ENCODE measurements at places on chromosomes 13 and 19.

DNA sequence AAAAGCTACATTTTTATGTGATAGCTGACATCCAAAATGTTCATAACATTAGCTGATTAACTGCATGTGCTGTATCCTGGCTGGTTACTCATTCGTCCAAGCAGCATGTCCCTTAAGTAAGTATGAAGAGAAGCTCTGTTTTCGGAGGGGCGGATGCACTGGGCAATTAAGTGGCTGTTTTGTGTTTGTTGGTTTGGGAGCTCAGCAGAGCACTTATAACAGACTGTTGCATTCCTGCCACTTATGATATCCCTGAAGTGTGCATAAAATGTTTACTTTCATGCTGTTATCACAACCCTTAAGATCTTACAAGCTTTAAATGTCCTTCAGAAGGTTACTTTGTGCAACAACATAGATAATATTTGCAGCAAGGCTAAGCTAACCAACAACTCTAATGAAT lies 264.1 kb downstream of the NALCN start:
- no peak for DNase-seq

DNA sequence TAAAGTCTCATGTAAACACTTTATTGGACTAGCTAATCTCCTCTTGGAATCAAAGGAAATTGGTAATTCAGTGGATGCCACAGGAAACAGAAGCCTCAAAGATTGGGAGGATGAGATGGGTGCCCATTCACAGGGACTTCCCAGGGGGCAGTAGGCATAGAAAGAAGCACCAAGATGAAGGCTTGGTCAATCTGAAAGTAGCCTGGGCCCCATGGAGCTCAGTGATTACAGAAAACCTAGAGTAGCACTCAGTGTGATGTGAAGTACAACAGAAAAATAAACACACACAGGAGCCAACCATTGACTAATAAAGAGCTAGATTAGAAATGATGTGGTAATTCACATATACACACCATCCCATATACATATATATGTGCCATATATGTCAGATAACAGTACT lies 560.6 kb downstream of the TBC1D4 start:
- DNase-seq = no peak

GRCh38 chr13:76600081-76600480 lies 286.1 kb downstream of the KCTD12 start:
- DNase-seq = no peak

DNA sequence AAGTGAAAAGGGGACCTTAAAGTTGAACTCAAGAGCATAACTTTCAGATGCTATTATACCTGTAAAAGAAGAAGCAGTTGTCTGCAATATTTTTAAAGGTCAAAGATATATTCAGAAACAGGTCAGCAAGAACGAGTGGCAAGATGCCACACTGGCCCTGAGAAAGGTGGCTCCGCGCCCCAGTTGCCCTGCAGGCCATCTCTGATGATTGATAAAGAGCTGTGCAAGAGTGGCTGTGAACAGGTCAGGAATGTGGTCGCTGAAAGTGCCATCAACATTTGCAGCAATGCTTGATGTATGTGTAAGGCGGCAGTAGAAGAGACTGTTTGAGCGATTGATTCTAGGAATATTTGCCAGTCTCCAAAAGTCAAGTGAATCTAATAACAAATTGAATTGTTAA lies 664.2 kb upstream of the SLC10A2 start:
- DNase-seq = no peak

- no peak for DNase-seq
Measured at GRCh38 chr13:101916108-101916774, 463.8 kb downstream of the ITGBL1 start.

- no peak for DNase-seq
Measured at GRCh38 chr19:6705931-6706632, 14.4 kb downstream of the C3 start.

GRCh38 chr19:7213628-7214323 lies 80.4 kb downstream of the INSR start:
- no peak for DNase-seq

DNA sequence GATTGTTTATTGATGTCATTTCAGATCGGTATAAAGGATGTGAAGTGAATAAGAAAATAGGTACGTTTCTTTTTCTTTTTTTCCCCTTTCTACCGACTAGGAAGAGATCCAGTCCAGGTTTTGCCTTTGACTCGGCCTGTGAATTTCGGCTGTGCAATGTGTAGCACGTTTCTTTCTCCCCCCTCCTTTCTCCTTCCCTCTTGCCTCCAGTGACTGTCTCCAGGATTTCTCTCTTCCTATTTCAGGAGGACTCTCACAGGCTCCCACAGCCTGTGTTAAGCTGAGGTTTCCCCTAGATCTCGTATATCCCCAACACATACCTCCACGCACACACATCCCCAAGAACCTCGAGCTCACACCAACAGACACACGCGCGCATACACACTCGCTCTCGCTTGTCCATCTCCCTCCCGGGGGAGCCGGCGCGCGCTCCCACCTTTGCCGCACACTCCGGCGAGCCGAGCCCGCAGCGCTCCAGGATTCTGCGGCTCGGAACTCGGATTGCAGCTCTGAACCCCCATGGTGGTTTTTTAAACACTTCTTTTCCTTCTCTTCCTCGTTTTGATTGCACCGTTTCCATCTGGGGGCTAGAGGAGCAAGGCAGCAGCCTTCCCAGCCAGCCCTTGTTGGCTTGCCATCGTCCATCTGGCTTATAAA lies at the start of gene GPC6:
Gene GPC6, plus strand, starts transcription at position 185 of the 657 bp plus-strand sequence.
- peak; percentile 82 for DNase-seq

DNA sequence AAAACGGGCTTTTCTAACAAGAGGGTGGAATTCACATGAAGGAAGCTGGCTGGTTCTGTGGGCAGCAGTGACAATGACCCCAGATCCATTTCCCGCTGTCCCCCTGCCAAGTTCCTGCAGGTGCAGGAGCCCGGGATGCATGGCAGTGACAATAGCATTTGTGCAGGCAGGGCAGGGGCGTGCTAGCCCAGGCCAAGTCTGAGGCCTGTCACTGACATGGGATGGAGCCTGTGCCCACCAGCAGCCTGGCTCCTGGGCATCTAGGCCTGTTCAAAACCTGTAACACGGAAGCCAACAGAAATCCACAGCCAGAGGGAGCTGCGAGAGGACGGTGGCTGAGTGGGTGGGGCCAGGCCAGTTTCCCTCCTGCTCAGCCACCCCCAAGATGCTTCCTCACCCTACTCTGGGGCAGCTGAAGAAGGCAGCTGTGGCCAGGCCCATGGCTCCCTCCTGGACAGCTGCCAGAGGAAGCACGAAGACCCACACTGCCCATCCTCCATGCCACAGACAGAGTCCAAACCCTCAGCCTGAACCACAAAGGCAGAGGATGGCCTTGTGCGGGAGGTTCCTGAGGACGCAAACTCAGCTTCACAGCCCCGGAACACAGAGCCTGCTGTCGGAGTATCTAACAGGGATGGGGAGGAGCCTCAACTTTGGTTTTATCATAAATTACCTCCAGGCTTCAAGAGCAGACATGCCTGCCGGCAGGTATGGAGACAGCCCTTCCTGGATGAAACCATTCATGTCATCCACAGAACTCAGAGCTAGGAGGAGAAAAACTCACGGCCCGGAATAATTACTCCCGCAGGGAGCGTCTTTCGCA lies 74.0 kb downstream of the CEBPG start:
- DNase-seq = no peak

GRCh38 chr19:22832031-22832762 lies at the start of gene ZNF723:
Gene ZNF723, plus strand, starts transcription at chr19:22832291. Its CDS starts 89 bp downstream, at chr19:22832380.
- no peak for DNase-seq

DNA sequence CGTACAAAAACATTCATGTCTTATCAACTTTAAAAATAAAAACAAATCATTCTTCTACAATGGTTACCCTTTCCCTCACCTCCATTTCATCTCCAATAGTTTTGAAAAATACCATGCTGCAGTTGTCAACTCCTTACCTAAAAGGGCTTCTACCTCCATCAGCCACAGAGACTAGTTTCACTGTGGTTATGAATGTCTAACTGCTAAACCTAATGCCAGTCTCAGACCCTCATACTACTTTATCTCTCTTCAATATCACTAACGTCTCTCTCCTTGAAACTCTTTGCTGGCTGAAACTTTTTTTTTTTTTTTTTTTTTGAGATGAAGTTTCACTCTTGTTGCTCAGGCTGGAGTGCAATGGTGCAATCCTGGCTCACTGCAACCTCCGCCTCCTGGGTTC lies 27.1 kb downstream of the LNX2 start:
- DNase-seq = no peak

- DNase-seq = no peak
Measured at GRCh38 chr13:99431927-99432608, 69.2 kb upstream of the TM9SF2 start.

DNA sequence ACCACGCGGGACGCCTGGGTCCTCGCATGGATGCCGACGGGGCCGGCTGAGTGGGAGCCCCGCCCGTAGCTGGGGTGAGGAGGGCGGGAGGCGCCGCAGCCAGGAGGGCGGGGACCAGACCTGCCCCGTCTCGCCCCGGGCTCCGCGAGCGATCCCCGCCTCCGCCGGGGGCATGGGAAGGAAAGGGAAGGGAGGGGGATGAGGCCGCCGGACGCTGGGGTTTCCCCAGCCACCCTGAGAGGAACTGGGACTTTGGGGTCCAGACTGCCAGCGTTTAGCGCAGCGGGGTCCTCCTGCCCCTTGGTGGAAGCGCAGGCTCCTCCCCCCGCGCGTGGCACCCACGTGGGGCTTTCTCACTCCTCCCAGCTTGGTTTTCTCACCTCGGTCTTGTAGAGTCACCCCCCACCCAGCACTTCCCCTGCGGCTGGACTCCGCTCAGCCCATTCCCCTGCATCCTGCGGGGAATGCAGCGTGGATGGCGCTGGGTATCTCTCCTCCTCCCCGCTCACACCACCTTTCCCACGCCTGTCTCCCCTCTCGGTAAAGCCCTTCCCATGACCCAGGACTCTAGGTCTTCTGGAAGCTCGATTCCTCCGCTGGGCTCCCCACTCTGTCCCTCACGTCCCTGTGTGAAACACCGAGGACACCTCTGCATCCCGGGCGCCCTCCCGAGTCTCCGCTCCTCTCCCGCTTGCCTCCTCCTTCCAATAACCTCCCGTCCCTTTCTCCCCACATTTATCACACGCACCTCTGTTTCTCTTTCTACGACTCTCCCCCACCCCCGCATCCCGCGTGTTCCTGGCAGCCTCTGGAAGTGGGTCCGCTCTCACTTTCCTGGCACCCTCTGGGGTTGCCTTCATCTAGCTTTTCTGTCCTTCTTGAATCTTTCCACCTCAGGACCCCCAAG lies 2.1 kb downstream of the TGFB1 start:
- DNase-seq = no peak

DNA sequence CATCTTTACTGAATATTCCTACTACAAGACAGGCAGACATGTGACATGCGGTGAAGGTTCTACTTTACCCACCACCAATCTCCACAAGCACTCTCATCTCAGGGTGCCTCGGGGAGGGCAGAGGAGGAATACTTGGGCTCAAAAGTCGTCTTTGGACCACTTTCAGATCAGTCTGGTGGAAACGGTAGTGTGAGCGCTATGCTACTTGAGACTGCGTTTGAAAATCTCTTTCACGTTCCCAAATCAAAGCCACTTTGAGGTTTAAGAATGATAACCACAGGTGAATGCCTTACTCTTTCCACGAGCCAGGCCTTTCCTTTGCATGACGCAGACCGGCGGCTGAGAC lies 1.5 kb upstream of the SOX1 start:
- no peak for DNase-seq

- no peak for DNase-seq
Measured at GRCh38 chr13:100536643-100537180, 51.9 kb downstream of the GGACT start.

- DNase-seq = no peak
Measured at GRCh38 chr13:103288114-103288513, 221.9 kb upstream of the SLC10A2 start.

DNA sequence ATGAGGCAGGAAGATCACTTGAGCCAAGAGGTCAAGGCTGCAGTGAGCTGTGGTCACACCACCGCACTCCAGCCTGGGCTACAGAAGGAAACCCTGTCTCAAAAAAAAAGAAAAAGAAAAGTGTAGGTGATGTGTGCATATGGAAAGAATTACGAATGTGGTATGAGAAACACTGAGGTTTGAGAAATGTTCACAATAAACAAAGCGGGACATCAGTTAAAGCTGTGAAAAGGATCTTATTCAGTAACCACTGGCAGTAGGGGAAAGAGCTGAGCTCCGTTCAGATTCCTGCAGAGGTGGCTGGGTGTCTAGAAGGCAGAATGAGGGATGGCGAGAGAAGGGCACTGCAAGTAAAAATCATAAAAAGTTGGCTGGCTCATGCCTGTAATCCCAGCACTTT lies 4.1 kb upstream of the IGSF23 start:
- no peak for DNase-seq

DNA sequence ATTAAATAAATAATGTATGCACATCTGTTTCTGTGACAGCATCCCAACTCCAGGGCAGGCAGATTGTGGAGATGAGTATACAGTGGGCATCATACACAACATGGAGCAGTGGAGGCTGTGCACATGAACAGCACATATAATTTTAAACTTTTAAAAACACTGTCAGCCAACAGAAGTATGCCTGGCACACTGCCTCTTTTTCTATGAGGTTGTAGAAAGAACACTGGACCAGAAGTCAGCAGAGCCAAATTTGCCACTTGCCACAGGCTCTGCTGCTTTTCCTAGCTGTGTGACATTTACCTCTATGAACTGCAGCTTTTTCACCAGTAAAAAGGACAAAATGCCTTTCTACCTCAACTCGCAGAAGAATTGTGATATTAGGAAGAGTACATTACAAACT lies 118.7 kb downstream of the FRY start:
- no peak for DNase-seq

GRCh38 chr13:44739539-44739938 lies 163.4 kb upstream of the TSC22D1 start:
- no peak for DNase-seq

GRCh38 chr19:19746286-19747213 lies 13.6 kb upstream of the ZNF14 start:
- DNase-seq = no peak

DNA sequence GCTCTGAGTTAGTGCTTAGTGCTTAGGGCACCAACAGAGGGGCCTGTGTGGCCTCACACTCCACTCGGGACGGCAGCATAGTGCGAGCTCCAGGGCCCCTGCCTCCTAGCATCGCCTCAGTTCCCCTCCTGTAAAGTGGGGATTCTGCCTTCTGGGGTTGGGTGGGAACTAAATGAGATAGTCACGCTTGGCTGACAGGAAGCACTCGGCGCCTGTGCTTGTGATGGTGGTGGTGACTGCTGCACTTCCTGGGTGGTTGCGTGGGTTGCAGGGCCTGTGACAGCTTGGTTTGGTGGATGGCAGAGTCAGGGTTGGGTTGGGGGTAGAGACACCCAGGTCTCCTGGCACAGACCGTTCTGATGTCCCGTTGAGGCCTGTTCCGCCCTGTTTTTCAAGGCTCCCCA lies 7.7 kb downstream of the PLEKHF1 start:
- DNase-seq = peak; percentile 34

- no peak for DNase-seq
Measured at GRCh38 chr13:31214435-31214834, 14.7 kb downstream of the B3GLCT start.

- DNase-seq = no peak
Measured at GRCh38 chr13:112669881-112670499, 19.8 kb upstream of the ATP11A start.

DNA sequence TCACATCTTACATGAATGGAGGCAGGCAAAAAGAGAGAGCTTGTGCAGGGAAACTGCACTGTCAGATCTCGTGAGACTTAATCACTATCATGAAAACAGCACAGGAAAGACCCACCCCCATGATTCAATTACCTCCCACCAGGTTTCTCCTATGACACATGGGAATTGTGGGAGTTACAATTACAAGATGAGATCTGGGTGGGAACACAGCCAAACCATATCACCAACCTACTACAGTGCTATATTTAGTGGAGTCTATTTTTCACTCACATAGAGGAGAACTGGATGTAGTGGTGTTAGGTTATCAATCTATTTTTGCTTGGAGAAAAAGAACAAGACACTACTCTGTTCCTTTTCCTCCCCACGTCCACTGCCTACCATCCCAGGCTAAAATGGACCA lies 276.6 kb downstream of the KCTD12 start:
- DNase-seq = no peak

GRCh38 chr19:38617764-38618589 lies at the start of gene MAP4K1:
Gene MAP4K1, minus strand, starts transcription at chr19:38617953. Its CDS starts 58 bp downstream, at chr19:38617895.
- no peak for DNase-seq
